ENCODE measurements at places on chromosomes 7 and 10.

DNA sequence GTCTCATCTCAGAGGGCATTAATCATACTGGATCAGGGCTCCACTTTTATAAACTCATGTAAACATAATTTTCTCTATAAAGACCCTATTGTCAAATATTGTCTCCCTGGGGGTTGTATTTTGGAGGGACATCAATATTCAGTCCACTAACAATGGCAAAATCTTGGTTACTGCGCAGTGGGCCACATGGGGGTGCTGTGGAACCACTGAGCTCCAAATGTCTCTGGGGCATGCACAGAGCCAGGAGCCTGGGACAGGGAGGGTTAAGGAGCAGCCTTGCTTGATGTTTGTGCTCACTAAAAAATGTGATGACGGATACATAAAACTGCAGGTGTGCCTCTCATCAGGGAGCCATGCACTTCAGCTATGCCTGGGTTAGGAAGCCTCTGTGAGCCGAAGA, 62.1 kb upstream of the PRSS58 start:
- DNase-seq = no peak

GRCh38 chr7:157016352-157017041, 6.0 kb upstream of the MNX1 start:
- DNase-seq = no peak

DNA sequence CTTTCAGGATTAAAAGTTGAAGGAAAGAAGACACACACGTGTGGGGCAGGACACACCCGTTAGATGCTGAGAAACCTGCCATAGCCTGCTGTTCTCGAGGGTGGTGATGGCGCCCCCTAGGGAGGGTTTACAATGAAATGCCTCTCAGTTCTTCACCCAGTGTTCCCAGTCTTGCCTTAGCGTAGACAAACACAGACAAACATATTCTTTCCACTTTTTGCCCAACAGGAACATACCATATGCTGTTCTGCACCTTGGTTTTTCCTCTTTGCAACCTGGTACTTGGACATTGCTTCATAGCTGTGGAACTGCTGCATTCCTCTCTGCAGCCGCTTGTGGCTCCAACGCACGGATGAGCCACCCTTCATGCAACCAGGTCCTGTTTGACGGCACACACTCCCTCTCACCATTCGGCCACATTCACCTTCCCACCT, 23.3 kb upstream of the HSPA12A start:
- DNase-seq = no peak

DNA sequence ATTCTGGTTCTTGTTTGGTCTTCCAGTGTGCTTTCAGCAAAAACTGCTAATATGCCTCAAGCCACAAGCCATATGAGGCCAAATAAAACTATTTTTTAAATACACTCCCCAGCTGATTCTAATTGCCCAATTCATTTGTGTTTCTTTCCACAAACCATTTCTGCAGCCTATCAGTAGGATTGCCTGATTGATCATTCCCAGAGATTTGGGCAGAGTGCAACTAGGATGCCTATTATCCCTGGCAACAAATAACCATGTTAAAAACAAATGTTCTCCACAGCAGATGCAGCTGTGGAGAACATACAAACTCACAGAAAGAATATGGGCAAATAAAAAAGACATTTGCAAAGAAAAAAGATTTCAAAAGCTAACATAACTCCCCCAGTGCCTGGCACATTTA, 76.9 kb upstream of the CAV2 start:
- DNase-seq = no peak

- DNase-seq = no peak
Observed at GRCh38 chr10:26044141-26044749, 110.2 kb downstream of the MYO3A start.

- DNase-seq = no peak
Observed at GRCh38 chr7:92226981-92227380, 18.7 kb downstream of the KRIT1 start.

- no peak for DNase-seq
Observed at GRCh38 chr10:130545122-130545521, 408.9 kb downstream of the GLRX3 start.

GRCh38 chr7:15397922-15398760, 163.7 kb downstream of the AGMO start:
- DNase-seq = peak; percentile 72

DNA sequence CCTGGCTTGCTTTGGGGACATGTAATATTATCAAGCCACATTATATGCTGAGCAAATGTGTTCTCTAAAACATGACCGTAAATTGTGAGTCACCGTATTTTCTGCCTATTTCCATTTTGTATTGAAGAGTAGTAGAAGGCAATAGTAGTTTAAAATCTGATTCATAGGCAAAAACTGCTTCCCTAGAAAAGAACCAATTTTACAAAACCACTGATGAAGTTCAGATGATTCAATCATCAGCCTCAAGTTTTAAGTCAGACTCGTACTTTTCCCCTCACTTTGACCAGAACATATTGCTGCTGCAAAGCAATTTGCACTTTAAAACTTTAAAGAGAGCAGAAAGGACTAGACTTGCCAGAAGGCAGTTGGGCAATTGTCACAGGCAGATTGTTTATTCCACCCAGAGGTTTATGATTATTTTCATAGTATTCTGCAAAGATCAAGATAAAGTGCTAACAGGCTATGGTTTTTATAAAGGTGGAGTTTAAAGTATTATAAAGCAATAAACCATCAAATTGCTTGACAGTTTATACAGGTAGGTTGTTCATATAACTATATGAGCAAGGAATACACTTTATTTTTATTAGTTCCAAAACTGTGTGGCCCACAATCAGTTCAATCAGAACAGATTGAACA, 168.2 kb downstream of the ETV1 start:
- no peak for DNase-seq

DNA sequence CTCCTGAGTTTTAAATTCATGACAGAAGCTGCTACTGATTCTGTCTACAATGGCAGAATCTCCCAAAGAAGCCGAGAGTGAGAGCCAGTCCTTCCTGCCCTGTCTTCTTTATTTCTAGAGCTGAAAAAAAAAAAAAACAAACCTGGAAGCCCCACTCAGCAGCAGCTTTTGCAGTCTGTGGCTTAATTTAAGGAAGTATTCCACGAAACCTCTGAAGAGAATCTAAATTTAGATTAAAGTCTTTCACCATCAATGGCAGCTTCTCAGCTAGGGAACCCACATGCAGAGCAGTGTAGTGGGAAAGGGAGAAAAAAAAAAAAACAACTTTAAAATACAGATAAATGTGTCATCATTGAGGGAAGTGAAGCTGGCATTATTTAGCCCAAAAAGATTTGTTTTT, 23.4 kb downstream of the SMURF1 start:
- DNase-seq = no peak

DNA sequence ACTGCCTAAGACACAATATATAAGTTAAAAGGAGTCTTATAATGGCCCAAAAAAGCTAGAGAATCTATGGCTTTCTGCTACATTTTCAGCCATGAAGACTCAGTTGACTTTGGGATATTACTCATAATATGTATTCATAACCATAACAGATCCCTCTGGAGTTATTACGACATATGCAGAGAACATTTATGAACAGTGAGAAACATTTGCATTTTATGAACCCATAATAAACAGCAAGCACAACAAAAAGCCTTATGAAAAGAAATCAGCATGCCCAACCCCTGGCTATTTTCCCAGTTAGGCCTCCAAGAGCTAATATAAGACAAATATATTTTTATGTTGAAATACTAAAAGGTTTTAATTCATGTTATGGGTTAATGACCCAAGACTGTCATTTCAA, 52.4 kb downstream of the ARMH3 start:
- no peak for DNase-seq

DNA sequence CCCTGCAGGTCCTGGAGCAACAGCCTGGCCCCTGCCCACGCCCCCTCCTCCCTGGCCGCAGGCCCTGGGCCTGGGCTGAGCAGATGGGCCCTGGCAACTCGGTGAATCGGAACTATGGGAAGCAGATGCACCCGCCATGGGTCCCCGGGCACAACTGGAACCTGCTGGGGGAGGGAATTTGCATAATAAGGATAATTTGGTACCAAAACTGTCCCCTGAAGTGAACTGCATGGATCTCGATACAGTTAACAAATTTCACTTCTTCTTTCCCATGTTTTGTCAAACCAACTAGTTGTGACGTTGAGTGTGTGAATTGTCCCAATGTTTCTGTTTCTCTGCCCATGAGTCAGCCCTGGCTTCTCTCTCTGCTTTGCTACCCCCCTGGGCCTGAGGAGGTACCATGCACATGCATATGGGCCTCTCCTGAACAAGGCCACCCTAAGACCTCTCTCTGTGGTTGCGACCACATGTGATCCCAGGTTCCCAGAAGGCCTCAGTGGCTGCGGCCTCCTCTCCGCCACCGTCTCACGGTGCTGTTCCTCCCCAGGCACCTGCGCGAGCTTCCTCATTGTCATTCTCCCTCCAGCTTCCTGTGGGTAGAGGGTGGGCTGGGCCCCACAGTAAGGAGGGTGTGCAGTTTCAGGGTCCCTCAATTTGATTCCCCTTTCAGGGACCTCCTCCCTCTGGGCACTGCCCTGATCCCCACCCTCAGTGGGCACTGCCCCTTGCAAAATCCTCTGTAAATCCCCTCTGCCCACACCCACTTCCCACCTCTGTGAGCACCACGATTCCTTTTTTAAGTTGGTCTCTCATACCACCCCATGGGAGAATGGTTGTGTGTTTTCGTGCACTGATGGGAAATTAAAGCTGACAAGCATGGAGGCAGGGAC, 40.0 kb downstream of the FIGNL1 start:
- no peak for DNase-seq

GRCh38 chr10:29713450-29713849, 78.7 kb upstream of the SVIL start:
- no peak for DNase-seq

DNA sequence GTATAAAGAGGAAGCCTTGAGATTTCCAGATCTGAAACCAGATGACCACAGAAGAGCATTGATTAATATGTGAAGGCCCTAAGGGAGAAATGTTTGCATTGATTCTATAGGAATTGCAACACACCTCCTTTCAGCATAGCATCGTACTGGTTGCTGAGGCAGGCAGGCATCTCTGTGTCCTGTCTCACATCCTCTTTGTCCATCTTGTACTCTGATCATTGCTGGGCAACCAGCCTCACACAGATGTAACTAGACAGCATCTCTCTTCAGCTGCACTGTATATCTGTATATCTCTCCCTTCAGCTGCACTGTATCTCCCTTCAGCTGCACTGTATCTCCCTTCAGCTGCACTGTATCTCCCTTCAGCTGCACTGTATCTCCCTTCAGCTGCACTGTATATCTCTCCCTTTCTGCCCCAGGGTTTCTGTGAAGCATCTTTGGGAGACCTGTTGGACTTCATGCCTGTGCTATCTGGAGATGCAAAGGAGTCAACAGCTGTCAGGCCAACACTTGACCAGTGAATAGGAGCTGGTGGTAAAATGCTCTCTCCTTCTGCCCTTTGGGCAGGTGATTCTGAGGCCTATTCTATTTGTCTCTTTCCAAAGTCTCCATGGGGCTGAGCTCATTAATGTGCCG, 40.3 kb downstream of the TMEM178B start:
- no peak for DNase-seq

GRCh38 chr7:24703296-24703695, 54.0 kb downstream of the GSDME start:
- no peak for DNase-seq

DNA sequence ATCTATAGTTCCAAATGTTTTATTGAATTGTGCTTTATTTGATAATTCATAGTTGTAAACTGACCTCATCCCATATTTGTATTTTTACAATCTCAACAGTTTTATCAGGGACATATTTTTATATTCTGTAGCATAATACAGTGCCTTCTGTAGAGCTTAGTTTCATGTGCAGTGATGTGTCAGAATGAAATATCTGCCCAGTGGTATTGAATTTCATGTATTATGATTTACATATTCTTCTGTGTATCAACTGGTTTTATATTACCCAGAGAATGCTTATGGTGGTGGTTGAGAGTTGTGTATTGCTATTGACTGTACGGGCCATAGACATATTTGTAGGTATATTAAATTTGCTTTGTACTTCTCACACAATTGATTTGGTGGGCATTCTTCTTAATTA, 89.9 kb downstream of the KAT6B start:
- DNase-seq = no peak

DNA sequence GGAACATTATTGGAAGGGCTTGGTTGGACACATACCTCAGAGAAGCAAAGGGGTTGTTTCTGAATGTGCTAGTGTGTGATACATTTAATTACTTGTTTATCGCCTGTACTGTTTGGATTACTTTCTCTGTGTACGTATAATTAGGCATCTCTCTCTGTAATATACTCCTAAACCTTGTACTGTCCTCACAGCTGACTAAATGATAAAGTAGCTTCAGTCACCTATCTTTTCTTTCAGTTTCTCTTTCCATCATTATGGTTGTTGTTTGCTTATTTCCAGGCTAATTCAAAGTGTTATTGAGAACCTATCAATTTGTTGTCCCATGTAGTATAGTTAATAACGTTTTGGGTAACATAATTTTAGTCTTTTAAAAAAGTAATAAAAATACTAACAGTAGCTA, 34.0 kb downstream of the MXI1 start:
- no peak for DNase-seq

DNA sequence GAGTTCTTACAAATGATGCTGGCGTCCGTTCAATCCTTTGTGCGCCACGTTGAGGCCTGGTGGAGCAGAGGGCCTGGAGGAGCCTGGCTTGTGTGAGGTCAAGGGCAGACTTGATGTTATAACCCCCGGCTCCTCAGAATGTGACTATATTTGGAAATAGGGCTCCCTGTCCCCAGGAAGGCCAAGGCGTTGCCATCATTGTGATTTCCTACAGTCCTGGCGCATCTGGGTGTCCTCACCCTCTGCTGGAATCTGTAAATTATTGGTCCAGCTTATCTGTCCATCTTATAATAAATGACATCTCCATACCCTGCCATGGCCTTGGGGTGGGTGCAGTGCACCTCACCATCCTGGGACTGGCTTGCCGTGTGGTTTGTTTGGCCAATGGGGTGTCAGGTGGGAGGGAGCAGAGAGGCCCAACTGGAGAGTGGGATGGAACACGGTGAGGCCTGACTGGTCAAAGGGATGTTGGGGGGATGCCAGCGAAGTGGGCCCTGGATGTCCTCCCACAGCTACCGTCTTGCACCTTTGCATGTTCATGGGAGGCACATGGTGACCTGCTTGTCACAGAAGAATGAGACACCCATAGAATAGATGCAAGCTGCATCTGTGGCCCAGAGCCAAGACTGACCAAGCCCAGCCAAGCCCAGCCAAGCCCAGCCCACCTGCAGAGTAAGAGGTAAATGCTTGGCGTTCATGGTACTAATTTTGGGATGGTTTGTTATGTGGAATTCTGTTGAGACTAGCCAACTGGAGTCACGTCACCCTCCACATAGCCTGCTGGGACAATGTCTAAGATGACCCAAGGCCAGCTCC, 11.1 kb upstream of the LRRC27 start:
- no peak for DNase-seq

- no peak for DNase-seq
Observed at GRCh38 chr10:78923647-78924318, 145.0 kb upstream of the ZMIZ1 start.

GRCh38 chr7:50092579-50093491, at the start of gene ZPBP:
TSS of gene ZPBP (minus strand) at chr7:50093246. CDS start at chr7:50093194, 52 bp downstream.
- DNase-seq = peak; percentile 9

DNA sequence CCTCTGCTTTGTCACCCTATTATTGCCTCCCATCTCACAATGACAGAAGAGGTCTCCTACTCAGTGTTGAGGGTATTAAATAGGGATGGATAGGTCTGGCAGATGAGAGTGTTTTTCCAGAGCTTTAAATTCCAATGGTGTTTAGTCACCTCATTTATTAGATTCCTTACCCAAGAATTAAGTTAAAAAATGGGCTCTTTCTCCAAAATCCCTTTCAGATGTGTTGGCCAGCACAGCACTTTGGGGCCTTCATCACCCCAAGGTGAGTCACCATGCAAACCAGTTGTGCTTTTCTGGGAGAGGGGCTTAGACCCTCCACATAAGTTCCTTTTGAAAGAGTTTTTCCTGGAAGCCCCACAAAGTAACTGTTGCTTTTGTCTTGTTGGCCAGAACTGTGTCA, 78.4 kb downstream of the CYP26A1 start:
- DNase-seq = peak; percentile 83
